ENCODE measurements at places on chromosomes 3 and 15. TPM values are rescaled to one million over a fixed set of nuclear protein-coding genes. Genes with fewer than 3 reads are reported as not detected.

GRCh38 chr15:45919806-45920205 is 285.0 kb downstream of the SQOR start:
- no peak overlapping the region for H3K4me3 ChIP-seq
- H3K36me3 ChIP-seq: no peaks in the 10 kb centered on the region
- no peak overlapping the region for H3K27ac ChIP-seq
- DNase-seq: peak; percentile 70
- H3K27me3 ChIP-seq: no peaks in the 10 kb centered on the region

GRCh38 chr3:31432897-31433678 is 99.6 kb upstream of the STT3B start:
- no peaks in the 10 kb centered on the region for H3K27me3 ChIP-seq
- no peak overlapping the region for H3K27ac ChIP-seq
- H3K36me3 ChIP-seq: no peaks in the 10 kb centered on the region
- no peak overlapping the region for H3K4me3 ChIP-seq

DNA sequence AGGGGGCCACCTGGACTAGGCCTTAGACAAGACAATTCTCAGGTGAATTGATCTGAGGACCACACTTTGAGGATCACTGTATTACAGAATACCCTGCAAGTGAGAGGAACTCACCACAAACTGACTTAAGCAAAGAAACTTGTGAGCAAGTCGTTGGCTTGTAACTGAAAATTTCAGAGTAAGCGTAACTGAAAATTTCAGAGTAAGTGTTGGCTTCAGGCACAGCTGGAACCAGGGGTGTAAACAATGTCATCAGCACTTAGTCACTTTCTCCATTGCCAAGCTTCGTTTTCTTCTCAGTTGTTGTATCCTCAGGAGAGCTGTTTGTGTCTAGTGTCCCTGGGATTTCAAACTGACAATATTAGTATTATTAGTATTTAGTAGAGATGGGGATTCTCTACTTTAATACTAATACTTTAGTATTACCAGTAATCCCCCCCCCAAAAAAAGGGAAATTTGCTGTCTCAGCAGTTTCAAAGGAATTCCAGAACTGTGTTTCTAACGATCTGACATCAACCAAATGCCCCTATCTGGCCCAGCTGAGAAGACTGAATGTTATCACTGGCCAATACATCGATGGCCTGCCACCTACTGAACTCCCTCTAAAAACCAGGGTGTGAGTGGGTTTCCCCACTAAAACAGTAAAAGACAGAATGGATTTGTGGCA is 474.4 kb downstream of the NTRK3 start:
- no peaks in the 10 kb centered on the region for H3K36me3 ChIP-seq
- H3K4me1 ChIP-seq: no peaks in the 10 kb centered on the region
- H3K27me3 ChIP-seq: no peaks in the 10 kb centered on the region
- no peak for DNase-seq

- H3K27me3 ChIP-seq: no peaks in the 10 kb centered on the region
- no peak overlapping the region for H3K4me3 ChIP-seq
- DNase-seq: no peak
These were observed 46.9 kb downstream of the KBTBD12 start for GRCh38 chr3:127961963-127962362.

DNA sequence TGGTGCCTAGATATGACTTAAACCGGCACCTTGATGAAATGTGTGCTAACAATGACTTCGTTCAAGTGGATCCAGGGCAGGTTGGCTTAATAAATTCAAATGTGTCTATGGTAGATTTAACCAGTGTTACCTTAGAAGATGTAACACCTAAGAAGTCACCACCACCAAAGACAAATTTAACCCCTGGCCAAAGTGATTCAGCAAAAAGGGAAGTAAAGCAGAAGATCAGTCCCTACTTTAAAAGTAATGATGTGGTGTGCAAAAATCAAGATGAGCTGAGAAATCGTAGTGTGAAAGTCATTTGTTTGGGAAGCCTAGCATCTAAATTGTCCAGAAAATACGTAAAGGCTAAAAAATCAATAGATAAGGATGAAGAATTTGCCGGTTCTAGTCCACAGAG is 1.1 kb downstream of the FAN1 start:
- peak overlapping the region; percentile 91 for H3K4me3 ChIP-seq
- H3K27ac ChIP-seq: no peak overlapping the region
- H3K36me3 ChIP-seq: peaks cover 7% of the 10 kb centered on the region
- peaks cover 18% of the 10 kb centered on the region for H3K4me1 ChIP-seq
- no peaks in the 10 kb centered on the region for H3K27me3 ChIP-seq
- no peak for DNase-seq

DNA sequence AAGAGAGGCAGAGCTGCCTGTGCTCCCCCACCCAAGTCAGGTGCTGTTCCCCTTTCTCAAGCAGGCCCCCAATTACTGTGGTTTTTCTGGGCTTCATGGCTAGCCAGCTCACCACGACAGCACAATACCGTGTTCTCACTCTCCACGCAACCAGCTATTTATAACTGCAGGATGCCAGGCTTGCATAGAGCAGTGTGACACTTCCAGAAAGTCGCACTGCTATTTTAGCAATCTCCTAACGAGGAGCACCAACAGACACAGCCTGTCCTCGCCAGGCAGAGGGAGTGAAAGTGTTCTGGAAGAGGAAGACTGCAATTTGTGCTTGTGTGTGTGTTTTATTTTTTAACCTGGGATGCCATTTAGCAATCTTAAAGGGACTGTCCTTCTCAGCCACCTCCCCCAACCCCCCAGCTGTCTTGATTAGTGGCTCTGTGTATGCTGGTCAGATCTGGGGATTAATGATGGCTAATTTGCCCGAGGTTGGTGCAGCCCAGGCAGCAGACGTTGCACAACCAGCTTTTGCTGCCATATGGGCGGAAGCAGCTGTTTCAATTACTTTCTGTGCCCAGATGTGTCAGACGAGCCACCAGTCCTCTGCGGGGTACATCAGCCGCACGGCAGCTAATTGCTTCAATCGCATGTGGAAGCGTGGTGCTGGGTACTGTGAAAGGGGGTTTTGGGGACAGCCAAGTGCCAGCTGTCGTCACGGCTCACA is 268.0 kb upstream of the ARRDC4 start:
- H3K4me1 ChIP-seq: no peaks in the 10 kb centered on the region
- DNase-seq: no peak
- no peak overlapping the region for H3K27ac ChIP-seq
- H3K27me3 ChIP-seq: no peaks in the 10 kb centered on the region
- H3K4me3 ChIP-seq: no peak overlapping the region

DNA sequence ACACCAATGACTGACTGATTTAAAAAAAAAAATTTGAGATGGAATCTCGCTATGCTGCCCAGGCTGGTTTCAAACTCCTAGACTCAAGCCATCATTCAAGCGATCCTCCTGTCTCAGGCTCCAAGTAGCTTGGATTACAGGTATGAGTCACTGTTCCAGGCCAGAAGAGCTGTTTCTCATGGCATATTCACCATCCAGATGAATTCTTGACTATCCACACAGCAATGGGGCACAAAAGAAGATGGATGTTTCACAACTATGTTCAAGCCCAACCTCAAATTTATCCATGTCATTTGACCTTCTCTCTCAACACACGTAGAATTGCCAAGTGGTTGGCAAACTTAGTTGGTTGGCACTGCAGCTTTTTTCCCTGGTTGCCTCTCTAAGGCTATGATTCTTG is 40.6 kb downstream of the PRICKLE2 start:
- H3K4me1 ChIP-seq: peaks cover 28% of the 10 kb centered on the region
- DNase-seq: no peak
- no peak overlapping the region for H3K4me3 ChIP-seq
- no peaks in the 10 kb centered on the region for H3K27me3 ChIP-seq

Gene AQR
- total RNA-seq: 9.9 TPM

Gene OXSR1
- 35.0 TPM for total RNA-seq

Measured in upper lobe of left lung (tissue), 6 donors.